M059J (cell line): ENCODE measurements at places on chromosomes 7 and 10.

GRCh38 chr7:122643250-122643649, 55.7 kb downstream of the RNF133 start:
- DNase-seq, result no peak

DNA sequence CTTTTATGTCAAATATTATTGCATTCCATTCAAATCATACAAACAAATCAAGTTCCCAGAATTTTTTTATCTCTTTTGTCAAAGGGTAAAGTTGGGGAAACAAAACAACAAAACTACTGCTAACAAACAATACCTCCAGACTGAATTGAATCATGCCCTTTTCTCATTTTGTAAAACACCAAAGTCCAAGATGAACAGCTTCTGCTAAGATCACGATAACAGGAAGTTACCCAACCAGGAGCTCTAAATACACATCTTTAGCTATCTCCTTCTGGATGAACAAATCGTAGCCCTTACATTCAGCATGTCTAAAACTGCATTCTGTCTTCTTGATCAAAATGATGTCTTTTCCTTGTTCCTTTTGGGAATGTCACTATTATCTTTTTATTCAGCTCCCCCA, 97.4 kb downstream of the CTTNBP2 start:
- no peak for DNase-seq

DNA sequence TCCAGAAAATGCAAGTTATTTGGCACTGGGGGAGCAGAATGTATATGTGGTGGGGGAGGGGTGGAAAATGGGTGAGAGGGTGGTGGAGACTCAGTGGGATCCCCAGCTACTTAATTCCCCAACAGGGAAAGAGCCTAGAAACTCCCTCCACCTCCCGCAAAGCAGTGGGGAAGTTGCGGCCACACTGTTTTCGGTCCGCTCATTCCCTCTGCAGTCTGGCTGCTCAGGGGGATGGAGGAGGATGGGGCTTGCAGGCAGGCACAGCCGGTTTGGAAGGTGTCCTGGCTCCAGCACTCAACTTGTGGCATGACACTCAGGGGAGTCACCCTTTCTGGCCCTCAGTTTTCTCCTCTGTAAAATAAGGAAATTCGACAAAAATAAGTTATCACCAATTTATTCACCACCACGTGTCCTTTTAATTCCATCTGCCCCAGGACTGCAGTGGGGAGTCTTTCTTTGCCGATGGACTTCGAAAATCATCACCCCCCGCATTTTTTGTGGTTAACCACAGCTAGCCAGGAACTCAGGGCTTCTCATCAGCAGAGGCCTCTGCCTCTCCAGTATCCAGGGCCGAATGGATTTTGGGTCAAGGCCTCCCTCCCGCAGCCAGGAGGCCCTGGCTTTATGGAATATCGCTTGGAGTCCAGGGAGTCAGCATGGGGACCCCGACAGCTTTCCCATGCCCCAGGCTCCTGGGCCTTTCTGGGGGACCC, 1.6 kb upstream of the HTRA1 start:
- DNase-seq, result peak; percentile 79

- no peak for DNase-seq
These were observed 176.5 kb downstream of the SUGCT start for GRCh38 chr7:40311307-40311706.

DNA sequence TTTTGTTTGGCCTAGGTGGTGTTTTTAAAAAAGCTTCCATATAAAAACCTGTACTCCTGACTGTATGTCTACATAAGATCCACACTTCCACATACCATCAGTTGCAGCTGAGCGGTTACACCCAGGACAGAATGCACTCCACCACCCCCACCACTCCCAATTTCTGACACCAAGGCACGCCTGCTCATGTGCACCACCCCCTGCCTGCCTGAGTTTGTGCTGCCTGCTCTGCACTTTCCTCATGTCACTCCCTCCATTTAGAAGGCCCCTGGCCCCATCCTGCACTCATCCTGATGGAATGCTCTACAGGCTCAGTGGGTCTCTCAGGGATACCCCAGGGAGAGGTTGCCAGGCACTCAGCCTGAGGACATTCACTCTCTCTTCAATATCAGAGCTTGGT, 6.5 kb downstream of the VPS41 start:
- no peak for DNase-seq
